Stimulated activated naive CD8-positive, alpha-beta T cell treated with anti-CD3 and anti-CD28 coated beads, Interleukin-15, amount 100 ng/mL, for 72 hours (primary cell): ENCODE measurements at places on chromosomes 5 and 9.
A peak's percentile ranks its signal among the peaks of the same experiment; 100 is the strongest.

GRCh38 chr9:80644044-80644443 is 1045.3 kb downstream of the TLE1 start:
- DNase-seq: no peak

GRCh38 chr9:107106416-107106815 is 176.7 kb upstream of the RAD23B start:
- no peak for DNase-seq

- DNase-seq: no peak
Measured at GRCh38 chr9:135132008-135132407, 44.5 kb downstream of the OLFM1 start.

GRCh38 chr9:135082536-135082935 is 4.9 kb upstream of the OLFM1 start:
- DNase-seq: no peak

- DNase-seq: no peak
Measured at GRCh38 chr5:169795338-169795737, 158.3 kb downstream of the DOCK2 start.

- no peak for DNase-seq
Measured at GRCh38 chr9:16180546-16180945, 627.7 kb downstream of the CCDC171 start.

DNA sequence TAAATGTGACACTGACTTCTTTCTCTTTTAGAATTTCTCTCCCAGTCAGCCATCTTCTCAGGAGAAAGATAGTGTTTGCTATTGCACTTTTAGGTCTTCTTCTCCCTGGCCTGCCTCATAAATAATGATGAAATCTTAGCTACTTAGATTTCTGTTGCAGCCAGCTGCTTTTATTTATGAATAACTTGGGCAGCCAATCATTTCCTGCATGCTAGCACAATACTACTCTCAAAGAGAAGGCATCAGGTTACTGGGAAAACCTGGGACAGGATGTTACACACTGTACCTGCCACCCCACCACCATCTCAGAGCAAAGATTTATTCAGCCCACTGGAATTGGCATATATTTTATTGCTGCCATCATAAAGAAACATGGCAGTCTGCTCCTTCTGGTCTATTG is 266.6 kb downstream of the PRELID2 start:
- DNase-seq: no peak

- no peak for DNase-seq
Measured at GRCh38 chr5:72084876-72085275, 22.4 kb upstream of the MAP1B start.

DNA sequence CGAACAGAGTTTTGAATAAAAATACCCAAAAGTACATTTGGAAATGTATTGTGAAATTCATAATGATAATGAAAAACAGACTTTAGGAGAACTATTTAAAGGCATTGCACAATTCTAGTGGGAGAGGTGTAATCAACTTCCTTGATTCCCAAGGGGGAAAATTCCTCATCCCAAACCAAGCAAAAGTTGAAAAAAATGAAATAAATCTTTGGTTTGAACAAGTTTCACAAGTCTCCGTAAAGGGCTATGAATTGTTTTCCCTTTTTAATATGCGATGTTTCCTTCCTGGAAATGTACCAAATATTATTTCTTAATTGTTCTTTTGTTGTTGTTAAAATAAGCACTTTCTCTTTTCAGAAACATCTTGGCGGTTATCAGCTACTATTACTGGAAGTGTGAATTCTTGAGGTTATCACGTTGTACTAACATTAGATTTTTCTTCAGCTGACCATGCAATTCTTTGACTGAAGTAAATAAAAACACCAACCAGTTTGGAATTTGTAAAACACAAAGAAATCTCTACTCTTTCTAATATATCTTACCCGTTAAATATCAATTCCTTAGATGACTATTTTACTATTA is 59.3 kb downstream of the SVEP1 start:
- DNase-seq: no peak

DNA sequence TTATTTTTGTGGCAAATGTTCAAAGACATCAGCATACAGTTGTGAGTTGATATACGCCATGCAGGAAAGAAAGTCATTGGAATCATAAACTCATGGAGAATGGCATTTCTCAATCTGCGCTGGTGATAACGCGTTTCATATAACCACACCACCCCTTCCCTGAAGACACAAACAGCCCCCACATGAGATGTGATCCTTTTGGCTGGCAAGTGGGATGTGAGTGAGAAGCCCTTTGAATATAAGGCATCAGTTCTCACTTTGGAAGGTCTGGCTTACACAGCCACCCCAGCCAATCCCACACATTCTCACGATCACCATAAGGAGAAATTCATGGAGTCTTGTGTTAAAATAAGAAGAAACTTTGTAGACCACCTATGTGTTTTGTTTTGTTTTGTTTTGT is 725.0 kb downstream of the PRELID2 start:
- DNase-seq: no peak

DNA sequence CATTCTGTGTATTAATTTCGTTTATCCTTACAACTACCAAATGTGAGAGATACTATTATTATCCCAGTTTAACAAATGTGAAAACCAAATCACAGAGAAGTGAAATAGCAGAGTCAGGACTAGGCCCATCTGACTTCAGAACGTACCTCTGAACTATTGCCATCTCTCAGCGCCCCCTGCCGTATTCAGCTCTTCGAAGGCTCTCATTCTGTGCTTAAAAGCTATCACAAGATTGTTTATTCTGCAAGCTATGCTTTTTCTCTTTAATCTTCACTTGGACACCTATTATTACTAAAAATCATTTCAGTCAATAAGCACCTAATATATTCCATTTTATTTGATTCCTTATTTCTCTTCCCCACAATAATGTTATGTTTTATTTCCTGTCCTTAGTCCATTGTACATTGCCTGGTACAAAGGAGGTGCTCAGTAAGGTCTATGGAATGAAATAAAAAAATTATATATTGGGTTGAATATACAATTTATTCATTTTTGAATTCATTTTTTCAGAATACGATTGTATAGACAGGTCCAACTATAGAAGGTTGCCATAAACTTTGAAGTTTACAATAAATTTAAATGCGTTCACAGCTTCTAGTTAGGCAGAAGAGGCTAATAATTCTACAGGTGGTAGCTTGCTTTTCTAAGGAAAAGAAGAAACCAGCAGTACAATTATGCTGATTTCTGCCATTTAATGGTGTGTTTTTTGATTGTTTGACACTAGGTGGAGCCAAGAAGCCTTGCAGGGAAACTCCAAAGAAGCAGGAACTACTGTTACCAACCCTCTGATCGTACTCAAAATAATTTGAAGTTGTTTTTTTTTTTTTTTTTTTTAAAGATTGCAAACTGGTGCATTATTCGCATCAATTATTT is 202.2 kb upstream of the DMRTA1 start:
- no peak for DNase-seq

DNA sequence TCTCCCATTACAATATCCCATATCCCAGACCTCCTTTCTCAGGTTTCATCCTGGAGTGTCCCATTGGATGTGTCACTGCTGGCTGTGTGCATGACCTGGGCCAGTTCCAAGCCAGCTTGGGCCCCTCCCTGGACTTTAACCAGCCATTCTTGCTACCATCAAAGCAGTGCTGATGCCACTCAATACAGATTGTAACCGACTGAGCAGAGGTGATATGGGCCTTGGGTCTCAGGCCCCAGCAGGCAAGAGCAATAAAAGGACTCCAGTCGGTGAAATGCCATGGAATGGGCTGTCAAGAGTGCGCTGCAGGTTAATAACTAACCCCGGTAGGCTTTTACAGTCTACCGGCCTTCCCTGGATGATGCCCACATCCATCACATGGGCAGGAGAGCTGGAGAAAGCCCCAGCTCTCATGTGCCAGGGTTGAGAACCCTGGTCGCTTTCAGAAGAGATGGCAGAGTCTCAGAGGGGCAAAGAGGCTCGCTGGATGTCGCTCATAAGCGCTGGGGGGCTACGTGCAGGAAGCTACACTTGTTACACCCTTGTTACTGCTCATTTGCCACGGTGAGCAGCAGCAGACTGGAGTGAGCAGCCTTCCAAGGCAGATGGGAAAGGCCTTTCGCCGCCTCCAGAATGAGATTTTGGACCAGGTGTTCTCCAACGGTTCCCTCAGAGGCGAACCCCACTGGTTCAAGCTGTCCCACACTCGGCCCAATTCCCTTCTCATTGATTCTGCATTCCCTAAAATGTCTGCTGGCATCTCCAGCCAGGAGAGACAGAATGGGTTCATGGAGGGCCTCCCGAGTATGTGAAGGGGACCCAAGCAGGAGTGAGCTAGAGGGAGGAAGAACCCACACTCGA is 13.2 kb downstream of the EPB41L4B start:
- DNase-seq: no peak

DNA sequence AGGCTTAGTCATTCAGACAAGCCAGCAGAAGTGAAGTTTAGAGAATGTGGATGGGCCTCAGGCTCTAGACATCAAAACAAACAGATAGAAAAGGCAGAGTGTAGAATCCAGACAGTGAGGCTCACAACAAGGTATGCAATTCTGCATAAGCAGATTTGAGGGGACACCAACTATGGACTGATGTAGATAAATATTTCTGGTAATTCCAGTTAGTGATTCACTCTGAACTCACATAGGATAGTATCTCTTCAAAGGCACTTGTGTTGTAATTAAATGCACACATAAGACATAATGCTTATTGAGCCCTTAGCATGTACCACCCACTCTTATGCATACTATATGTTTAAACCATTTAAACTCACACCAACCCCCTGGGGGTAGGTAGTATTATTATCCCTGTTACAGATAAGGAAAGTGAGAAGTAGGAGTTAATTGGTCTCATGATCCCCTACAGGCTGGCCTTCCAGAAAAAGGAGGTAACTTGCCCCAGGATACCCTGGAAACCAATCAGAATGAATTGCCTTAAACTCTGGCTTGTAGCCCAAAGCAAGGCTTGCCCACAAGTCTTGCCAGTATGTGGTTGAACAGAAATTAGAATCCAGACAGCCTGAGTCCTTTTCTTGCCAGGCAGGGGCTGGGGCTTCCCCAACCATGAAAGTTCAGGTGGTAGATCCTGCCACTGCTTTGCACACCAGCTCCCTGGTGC is 39.5 kb upstream of the HSPB3 start:
- no peak for DNase-seq

DNA sequence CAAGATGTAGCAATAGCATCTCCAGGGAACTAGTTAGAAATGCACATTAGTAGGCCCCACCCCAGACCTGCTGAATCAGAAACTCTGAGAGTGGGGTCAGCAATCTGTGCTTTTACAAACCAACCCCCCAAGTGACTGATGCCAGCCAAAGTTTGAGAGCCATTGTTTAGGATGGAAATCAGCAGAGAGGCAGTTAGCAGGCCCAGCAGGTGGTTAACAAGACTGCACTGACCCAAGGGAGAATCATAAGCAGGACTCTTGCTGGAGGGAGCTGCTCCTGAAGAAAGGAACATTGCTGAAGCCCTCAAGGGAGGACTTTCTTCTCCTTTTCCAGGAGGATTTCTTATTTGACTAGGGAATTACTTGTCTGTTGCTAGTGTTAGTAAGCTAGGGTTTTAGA is 74.2 kb upstream of the SLC12A2 start:
- no peak for DNase-seq

DNA sequence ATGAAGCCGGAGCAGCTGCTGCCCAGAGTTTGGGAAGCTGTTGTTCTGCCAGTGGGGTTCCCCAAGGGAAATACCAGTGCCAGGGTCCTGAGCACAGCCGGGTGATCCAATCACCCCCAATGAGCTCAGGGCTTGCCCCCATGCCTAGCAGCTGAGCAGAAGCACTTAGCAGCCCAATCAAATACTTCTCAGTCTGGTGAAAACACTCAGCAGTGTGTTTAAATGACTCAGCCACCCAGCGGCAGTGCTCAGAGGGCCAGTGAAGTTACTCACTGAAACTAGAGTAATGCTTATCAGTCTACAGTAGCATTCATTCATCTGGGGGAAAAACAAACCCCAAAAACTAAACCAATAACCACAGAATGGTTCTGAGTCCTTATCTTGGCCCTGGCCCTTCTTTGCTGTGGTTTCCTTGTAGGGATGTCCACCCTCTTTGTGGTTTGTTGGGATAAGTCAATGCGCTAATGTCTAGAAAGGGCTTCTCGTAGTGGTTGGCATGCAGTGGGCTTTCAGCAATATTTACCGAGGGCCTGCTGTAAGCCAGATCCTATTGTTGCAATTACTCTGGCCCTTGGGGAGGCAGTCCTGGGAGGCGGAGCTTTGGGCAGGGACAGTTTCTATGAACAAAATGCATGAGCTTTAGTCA is 43.1 kb downstream of the LHX2 start:
- DNase-seq: peak; percentile 73

DNA sequence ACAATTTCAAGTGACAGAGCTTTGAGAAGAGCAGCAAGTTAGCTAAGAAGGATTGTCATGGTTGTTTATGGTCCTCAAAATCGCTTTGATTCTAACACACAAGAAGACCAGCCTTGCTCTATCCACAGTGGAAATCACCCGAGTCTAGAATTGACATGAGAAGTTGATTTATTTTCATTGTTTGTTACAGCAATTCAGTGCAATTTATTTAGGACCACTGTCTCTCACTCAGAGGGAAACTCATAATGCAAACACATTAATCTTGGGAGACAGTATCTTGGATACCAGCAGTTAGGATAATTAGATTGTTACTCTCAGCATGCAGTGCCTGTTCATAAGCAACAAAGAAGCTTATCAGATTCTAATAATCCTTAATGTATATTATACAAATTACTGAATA is 498.9 kb downstream of the NTRK2 start:
- no peak for DNase-seq

GRCh38 chr5:72453246-72453775 is 53.9 kb downstream of the ZNF366 start:
- DNase-seq: no peak

DNA sequence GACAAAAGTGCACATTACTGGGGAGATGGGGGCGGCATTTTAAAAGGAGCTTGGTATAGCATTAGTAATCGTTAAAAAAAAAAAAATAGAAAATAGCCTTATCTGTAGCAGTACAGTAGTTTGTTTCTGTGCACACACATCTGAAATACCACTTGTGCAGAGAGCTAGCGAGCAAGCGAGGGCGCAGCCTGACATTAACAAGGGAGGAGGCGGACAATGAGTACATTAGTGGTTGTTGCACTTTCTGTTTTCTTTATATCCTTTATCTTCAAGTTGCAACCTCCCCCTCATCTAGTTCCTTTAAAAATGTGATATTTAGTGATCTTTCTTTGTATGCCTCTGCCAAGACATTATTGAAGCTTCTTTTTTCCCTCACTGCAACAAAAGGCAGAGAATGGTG is 880 bp upstream of the PTPDC1 start:
- DNase-seq: no peak

- no peak for DNase-seq
Measured at GRCh38 chr5:8686707-8687106, 817.8 kb downstream of the MTRR start.
